Activated CD4-positive, alpha-beta T cell treated with anti-CD3 and anti-CD28 coated beads for 48 hours (primary cell): ENCODE measurements at places on chromosomes 12 and 14.
A peak's percentile ranks its signal among the peaks of the same experiment; 100 is the strongest.

GRCh38 chr12:108298761-108299275, 40.3 kb downstream of the CMKLR1 start:
- DNase-seq, result no peak

- no peak for DNase-seq
Measured at GRCh38 chr12:77429426-77429825, 364.1 kb upstream of the E2F7 start.

GRCh38 chr14:58104808-58105207, 47.2 kb downstream of the ARMH4 start:
- DNase-seq, result no peak

DNA sequence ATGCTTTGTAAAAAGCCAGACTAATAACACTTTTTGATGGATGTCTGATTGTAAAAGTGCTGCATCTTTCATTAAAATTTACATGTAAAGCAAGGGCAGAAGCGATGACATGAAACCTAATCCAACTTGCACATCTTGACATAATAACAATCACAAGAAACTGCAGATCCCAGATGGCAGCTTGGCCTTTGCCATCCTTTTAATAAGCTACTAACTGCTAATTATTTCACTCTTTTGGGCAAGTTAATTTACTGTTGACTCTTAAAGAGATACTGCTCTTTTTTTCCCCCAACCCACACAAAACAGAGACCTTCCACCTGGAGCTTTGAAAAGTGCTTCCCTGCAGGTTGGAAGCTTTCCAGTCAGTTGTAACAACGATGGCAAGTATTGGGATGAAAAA, 137.5 kb downstream of the NRXN3 start:
- DNase-seq, result no peak

DNA sequence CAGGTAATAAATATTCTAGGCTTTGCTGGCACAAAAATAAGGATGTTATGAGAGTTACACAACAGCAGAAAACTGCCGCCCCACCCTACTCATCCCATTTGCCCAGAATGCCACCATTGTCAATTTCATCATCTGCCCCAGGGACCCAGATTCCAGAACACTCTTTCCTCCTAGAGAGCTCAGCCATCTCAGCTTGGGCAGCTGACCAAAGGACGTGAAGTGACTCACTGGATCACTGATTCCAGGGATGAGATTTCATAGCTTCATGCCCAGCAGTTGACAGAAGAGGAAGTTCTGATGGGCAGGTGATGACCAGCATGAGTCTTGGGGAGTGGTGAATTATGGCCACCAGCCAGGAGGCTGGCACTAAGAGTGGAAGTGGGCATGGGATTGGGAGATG, 450.3 kb downstream of the RMST start:
- no peak for DNase-seq

DNA sequence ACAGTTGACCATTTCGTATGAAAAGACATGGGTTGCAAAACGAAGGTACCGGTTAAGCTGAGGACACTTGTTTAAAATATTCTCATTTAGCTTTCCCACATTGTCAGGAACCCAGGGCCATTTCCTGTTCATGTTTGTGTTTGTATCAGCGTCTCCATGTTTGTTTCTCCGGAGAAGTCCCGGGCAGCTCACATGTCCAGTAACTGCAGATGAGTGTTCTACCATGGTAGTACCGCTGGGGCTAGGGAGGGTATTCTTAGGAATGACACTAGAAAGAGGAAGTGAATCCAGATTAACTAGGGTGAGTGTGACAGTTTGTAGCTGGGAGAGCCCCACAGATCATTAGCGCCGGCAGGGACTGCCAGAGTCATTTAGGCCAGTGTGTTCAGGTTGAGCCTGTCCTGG, 50.0 kb upstream of the EVL start:
- no peak for DNase-seq

- no peak for DNase-seq
Measured at GRCh38 chr12:42236017-42236416, 2.0 kb downstream of the YAF2 start.

- DNase-seq, result no peak
Measured at GRCh38 chr12:28110329-28110728, 79.9 kb upstream of the CCDC91 start.

GRCh38 chr12:685388-685787, 22.1 kb upstream of the NINJ2 start:
- DNase-seq, result peak; percentile 77
